ENCODE measurements at places on chromosomes 5 and 9.

- DNase-seq: no peak
These were observed 52.3 kb downstream of the TLE4 start for GRCh38 chr9:79623799-79624721.

GRCh38 chr9:93821307-93821703 lies 133.8 kb downstream of the BARX1 start:
- DNase-seq: no peak

DNA sequence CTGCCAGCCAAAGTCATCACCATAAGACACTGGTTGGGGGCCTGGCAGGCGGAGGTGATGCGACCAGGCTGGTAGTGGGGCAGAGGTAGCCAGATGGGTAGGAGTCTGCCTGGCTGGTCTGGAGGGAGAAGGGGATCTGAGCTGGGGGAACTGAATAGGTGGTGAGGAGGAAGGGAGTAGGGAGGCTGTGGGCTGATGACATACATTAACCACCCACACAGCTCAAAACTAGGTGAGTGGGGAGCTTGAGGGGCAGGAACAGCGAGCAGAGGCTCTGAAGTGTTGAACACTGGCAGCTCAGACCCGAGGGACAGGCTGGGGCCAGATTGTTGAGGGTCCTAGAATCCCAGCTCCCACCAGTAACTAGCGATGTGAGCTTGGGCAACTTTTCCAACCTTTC lies 81.0 kb downstream of the DAB2IP start:
- DNase-seq: no peak

DNA sequence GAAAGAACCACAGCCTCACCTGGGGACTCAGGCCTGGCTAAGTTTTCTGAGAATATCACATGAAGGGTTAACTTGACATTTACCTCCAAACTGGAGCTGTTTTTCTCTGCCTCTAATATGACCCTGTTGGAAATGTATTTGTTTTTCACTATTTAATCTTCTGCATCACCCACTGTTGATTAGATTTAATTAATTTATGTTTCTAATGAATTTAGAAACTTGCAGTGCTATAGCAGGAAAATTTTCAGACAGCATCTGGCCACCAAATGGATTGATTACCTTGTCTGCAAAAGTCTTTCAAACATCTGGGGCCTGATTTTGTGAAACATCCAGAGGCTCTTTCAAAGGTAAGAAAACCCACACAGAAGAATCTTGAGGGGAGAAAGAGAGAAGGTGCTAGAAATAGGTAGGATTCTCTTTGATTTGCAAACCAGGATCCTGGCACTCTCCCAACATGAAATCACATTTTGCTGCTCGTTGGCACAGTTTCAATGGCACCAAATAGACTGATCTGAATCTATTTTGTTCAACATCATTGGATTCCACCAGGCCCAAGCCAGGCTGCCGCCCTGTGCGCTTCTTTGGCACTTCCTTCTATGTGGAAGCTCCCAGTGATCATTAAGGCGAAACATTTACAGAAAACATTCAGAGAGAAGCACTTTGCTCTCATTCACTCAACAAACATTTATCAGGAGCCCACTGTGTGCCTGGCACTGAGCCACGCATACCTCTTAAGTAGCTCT lies 157.3 kb downstream of the PPP2R2B start:
- no peak for DNase-seq

DNA sequence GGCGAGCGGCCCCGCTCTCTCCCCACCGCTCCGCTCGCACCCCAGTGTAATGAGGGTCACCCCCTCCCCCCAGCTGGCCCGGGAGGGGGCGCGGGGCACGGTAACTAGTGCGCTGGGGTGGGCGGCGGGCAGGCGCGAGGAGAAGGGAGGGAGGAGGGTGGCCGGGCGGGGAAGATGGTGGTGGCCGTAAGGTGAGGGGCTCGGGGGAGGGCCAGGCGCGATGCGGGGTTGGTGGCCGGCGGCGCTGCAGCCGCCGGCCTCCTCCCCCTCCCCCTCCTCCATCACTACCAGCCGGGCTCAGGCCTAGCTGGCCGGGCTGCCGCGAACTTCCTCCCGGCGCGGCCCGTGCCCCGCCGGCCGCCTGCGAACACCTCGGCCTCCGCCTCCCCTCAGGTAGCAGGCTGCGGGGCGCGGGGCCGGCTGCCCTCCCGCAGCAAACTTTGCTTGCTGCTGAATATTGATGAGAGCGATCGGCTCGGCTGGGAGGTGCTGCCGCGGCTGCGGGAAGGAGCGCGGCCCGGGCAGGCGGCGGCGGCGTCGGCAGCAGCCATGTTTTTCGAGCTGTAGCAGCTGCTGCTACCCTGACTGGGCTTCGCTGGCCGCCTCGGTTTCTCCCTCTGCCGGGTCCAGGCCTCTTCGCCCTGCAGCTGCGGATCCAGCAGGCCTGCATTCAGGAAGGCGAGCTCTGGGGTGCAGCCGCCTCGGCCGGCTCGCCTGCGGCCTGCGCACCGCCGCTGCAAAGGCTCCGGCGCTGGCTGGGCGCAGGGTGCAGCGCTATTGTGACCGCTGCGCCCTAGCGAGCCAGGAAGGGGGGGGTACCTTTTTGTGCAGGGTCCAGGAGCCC lies 502 bp downstream of the NSD1 start:
- no peak for DNase-seq

GRCh38 chr9:95091601-95092261 lies 225.8 kb downstream of the FANCC start:
- no peak for DNase-seq

DNA sequence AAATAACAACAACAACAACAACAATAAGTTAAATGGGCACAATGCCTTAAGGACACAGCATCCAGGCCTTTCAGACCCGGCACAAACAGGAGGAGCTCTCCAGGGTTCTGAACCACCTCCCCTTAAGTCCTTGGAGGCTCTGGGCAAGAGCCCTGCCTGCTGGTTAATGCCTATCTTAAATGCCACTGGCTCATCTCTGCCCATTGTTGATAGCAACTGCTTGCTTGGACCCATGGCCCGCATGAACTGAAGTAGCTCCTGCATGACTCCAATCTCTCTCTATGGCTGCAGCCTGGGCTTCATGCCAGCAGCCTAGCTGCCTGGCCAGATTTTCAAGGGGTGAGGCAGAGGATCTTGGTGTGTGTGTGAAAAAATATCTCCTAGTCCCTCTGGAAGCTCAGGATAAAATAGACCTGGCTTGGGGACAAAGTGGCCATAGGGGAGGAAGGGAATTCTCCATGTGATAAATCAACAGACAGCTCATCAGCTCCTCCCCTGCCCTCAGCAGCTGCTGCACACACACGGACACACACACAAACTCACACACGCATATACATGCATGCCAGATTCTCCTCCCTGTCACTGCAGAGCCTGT lies 27.4 kb downstream of the FAM219A start:
- no peak for DNase-seq

DNA sequence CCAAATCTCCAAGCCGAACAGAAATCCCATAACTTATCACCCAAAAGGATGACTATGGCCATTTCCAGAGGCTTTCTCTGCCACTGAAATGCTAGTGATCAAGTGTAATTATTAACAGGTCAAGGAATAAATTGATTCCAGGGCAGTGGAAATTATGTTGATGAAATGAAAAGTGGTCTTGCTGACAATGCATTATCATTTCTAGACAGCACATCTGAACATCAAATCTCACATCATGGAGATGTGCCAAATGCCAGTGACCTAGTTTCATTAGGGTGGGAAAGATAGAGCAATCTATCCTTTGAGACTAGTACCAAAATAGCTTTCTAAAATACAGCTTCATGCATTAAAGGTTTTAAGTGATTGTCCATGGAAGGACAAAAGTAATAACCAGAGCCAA lies 86.1 kb downstream of the AUH start:
- no peak for DNase-seq

DNA sequence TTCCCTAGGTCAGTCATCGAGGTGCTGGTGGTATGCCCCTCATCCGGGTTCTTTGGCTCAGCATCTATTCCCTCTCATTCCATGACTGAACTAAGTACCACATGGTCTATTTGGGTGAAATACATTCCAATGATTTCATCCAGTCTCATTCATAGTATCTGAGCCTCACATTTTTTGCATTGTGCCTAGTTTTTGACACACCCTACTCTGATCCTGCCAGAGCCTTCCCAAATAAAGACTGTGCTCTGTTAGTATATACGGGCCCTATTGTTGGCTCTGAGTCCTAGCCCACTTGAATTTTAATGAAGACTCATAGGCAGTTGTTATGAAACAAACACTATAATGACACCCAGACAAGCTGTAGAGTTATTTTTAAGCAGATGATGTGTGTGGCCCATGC lies 740.7 kb downstream of the CETN3 start:
- no peak for DNase-seq

GRCh38 chr9:111974092-111974681 lies 77.6 kb downstream of the UGCG start:
- DNase-seq: no peak

DNA sequence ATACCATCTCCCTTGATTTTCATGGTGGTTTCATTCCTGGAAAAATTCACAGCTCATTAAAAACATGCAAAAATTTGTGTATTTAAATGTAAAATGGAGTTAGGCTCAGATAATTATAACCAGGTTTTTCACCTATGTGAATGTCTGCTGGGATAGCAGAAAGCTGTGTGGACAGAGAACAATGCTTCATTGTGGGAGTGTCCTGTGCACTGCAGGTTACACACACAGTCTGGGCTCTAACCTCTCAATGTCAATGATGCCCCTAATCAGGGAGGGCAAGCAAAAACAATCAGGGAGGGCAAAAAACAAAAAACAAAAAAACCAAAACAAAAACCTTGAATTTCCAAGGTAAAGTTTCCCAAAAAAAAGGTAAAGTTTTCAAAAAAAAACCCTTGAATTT lies 158.9 kb upstream of the KLF9 start:
- DNase-seq: no peak

GRCh38 chr9:37531699-37532098 lies 44.5 kb downstream of the FBXO10 start:
- no peak for DNase-seq

GRCh38 chr5:168093200-168093910 lies 198.1 kb upstream of the WWC1 start:
- DNase-seq: no peak

- no peak for DNase-seq
These were observed at the start of gene FGD3 for GRCh38 chr9:92947268-92948037. TSS of gene FGD3 (plus strand) at chr9:92947523. CDS start at chr9:92976257, 28,734 bp downstream.

DNA sequence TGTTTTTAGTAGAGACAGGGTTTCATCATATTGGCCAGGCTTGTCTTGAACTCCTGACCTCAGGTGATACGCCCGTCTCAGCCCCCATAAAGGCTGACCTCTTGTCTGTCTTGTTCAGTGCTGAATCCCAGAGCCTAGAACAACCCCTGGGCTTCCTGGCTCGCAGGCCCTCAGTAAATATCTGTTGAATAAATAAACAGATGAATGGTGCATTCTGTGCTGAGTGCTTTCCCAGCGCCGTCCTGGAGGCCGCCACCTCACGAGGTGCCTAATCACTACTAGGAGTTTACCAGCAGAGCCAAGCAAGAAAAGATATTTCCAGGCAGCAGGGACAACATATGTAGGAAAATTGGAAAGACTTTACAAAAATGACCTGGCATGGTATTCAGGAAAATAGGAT lies 88.5 kb downstream of the SNX24 start:
- no peak for DNase-seq

DNA sequence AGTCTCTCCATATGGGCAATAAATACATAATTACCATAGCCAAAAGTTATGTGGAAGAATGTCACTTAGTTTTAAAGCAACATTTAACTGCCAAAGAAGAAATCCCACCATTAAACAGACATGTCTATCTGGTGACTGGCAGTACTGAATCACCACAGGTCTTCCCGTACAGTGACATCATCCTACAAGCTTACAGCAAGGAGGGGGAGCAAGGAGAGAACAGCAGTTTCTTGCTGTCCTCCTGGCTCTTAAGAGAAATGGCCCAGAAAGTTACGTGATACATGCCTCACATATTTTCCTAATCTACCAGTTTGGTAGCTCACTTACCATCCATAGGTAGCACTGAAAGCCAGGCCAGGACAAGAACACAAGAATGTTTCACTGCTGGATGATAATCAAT lies 671.0 kb downstream of the DMRTA1 start:
- no peak for DNase-seq

DNA sequence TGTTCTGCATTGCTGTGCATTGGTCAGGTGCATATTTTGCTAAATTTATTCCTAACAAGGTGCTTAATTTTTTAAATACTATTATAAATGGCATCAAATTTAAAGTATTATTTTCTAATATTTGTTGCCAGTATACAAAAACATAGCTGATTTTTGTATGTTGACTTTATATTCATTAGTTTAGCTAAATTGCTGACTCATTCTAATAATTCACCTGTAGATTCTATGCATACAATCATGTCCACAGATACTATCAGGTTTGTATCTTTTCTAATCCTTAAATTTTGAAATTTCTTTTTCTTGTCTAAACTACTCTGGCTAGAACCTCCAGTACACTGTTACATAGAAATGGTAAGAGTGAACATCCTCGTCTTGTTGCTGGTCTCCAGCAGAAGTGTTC lies 657.6 kb downstream of the CCDC171 start:
- DNase-seq: no peak

DNA sequence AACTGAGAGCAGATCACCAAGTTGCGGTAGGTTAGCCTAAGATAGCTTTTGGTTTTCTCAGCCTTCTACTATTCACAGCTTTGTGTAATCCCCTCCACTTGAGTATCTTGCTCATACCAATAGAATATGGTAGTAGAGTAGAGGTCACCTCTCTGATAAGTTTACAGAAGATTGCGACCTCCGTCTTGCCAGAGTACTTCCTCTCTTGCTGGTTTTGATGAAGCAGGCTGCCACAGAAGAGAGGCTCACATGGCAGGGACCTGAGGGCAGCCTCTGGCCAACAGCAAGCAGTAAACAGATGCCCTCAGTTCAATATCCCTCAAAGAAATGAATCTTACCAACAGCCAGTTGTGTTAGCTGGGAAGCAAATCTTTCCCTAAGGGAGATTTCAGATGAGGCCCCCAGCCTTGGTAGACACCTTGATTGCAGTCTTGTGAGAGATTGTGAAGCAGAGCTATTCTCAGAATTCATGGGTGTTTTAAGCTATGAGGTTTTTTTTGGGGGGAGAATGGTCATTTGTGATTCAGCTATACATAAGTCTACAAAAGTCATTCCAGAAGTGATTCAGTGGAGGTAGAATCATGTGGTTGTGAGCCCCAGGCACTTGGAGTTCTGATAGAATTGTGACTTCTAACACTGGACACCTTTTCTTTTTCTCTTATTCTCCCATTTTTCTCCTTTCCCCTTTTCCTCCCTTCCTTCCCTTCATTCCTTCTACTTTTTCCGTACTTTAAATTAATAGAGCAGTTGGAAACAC lies 22.7 kb upstream of the CDKN2B start:
- no peak for DNase-seq

DNA sequence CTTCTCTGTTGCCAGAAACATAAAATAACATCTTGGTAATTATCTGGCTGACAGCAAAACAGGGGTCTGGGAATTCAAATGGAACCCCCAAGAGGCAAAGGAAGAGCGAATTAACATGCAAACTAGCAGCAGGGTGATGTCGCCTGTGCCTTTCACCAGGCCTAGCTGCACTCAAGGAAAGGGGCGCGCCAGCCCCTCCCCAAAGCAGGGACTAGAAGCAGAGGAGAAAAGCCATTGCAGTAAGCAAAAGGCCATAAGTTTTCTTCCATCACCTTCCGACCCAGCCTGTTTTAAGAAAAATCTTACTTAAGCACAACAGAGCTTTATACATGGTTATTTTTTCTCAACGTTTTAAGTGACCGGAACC lies 539 bp downstream of the POC5 start:
- no peak for DNase-seq
